HTR-8/SVneo (cell line): ENCODE measurements at places on chromosomes 6 and 20.

DNA sequence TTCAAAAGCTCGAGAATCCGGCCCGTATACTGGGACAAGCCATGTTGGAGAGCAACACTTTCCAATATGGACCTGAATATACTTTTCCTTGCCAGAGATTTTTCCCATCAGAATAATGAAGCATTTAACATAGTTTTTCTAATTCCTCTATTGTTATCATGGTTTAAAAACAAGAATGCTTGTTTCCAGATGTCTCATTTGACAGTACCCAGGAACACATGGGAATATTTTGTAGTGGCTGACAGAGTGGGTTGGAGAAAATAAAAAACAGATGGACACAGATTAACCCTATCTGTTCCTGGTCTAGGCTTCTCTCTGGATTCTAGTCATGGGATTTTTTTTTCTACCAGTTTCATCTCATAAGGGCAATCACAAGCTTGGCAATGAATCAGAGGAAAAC, 164.8 kb upstream of the CEP162 start:
- DNase-seq, result no peak

GRCh38 chr20:58071991-58072390, 156.5 kb downstream of the ANKRD60 start:
- DNase-seq, result no peak

- DNase-seq, result no peak
These were observed 26.2 kb downstream of the TTBK1 start for GRCh38 chr6:43269273-43270007.

DNA sequence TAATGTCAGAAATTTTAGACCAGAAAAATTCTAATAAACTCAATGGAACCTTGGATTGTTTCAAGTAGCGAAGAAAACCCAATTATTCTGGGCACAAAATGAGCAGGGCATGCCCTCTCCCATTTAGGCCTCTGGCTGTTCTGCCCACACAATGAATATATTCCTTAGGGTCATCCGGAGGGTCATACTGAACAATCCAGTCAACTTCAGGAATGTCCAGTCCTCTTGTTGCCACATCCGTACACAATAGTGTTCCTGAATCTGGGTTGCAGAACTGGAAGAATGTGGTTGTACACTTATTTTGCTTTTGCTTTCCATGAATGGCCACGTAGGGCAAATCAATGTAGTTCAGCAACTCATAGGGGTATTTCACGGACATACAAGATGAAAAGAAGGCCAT, 23.4 kb upstream of the RNF144B start:
- DNase-seq, result no peak

DNA sequence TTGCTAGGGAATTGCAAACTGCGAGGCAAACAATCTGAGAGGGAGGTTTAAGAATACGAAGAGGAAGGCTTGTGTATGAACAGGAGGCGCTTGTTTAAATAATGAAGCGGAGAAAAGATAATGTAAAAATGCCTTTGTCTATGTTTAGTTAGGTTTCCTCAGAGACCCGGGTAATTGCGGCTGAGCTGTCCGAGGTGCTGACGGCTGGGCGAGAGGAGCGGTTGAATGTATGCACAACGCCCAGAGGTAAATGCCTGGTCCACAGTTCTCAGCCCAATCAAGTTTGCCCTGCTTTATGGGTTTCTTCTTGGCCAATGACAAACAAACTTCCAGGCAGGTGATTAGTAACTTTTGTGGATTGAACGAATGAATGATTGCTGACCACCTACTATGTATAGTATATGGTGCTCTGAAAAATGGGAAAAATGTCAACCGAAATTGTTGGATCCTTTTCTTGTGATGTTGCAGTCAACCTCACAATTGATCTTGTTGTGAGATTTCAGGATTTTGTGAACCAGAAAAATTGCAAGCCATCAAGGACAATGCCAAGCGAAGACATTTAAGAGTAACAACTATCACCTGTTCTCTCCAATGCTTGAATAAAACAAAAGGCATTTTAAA, 38.3 kb upstream of the SLC32A1 start:
- peak; percentile 73 for DNase-seq

- no peak for DNase-seq
These were observed 15.8 kb upstream of the MAFB start for GRCh38 chr20:40704828-40705227.

GRCh38 chr20:55140631-55141030, 665.2 kb downstream of the DOK5 start:
- no peak for DNase-seq

DNA sequence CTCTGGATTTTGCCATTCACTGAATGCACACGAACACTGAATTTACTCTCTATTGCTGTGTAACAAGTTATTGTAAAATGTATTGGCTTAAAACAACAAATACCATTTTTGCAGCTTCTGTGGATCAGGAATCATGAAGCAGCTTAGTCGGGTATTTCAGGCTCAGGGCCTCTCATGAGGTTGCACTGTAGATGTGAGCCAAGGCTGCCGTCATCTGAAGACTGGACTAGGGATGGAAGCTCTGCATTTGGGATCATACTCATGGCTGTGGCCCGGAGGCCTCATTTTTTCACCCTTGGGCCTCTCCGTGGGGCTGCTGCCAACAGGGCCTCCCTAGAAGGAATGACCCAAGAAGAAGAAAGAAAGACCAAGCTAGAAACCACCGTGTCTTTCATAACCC, 492.4 kb upstream of the CDH4 start:
- DNase-seq, result no peak

GRCh38 chr20:58242824-58243223, 14.4 kb upstream of the ANKRD60 start:
- DNase-seq, result no peak

GRCh38 chr6:83770910-83771309, 62.0 kb upstream of the SNAP91 start:
- DNase-seq, result no peak

GRCh38 chr6:28462401-28462800, 19.1 kb upstream of the ZSCAN23 start:
- DNase-seq, result no peak

- no peak for DNase-seq
These were observed 2.2 kb upstream of the OSER1 start for GRCh38 chr20:44212792-44213191.
